ENCODE measurements at places on chromosomes 6 and 20.

DNA sequence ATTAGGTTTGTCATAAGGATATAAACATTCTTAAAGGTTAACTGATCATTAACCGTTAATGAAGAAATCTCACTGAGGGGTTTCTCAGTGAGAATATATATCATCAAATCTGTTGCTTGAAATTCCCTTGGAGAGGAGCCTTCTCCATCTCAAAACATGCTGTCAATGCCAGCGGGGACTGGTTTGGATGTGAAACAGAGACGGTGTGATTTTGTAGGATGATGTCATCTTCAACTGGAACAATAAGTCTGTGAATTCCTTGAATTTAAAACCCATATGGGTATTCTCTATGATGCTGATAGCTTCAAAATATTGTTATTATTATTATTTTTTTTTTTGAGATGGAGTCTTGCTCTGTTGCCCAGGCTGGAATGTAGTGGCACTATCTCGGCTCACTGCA is 75.9 kb downstream of the GMPR start:
- no peak for DNase-seq

- no peak for DNase-seq
Measured at GRCh38 chr6:33936886-33937285, 133.1 kb upstream of the MLN start.

GRCh38 chr20:3163099-3164042 is 3.7 kb upstream of the FASTKD5 start:
- no peak for DNase-seq

DNA sequence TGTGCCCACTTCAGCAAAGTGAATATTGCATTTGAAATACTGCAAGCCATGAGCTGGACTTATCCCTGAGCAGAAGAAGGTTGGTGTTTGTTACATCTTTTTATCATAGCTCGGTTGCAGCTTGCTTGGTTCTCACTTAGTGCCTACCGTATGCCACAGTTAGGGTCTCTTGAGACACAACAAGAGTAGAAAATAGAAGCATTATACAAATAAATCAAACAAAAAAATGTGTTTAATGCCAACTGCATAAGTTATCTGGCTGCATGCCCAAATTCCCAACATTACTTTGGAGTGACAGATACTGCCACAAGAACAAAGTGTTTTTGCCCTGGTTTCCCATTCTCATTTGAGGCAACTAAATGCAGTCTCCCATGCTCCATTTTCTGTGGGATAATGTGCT is 53.9 kb upstream of the LAMP5 start:
- no peak for DNase-seq

DNA sequence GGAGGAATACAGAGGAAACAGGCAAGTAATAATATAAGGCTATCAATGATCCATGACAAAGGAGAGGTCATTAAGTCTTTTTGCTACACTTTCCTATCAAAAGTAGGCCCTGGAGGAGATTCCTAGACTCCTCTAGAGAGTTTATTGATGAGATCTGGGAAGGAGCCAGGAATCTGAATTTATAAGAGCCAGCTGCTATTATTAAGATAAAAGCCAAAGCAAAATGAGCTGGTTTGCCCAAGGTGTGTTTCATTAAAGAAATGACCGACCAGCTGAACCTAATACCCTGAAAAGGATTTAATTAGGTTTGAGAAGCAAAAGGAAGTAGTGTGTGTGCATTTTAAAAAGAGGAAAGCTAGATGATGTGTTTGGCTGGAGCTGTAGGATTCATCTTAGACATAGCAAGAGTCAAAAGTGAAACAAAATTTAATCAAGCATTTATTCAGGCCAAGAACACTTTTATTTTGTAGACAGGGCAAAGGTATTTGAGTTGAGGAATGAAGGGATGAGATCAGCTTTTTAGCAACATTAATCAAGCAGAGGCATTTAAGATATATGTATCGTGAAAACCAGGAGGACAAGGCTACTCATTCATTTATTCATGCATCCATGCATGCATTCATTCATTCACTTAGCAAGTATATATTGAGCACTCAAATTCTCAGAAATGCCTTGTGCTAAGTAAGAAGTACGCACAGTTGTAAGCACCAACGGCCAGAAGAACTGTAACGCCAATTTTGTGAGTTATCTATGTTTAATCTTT is 43.5 kb upstream of the SCAF8 start:
- DNase-seq, result no peak

- DNase-seq, result no peak
Measured at GRCh38 chr20:49989234-49990065, 6.7 kb downstream of the SNAI1 start.

- DNase-seq, result no peak
Measured at GRCh38 chr6:115720900-115721299, 339.8 kb downstream of the FRK start.

DNA sequence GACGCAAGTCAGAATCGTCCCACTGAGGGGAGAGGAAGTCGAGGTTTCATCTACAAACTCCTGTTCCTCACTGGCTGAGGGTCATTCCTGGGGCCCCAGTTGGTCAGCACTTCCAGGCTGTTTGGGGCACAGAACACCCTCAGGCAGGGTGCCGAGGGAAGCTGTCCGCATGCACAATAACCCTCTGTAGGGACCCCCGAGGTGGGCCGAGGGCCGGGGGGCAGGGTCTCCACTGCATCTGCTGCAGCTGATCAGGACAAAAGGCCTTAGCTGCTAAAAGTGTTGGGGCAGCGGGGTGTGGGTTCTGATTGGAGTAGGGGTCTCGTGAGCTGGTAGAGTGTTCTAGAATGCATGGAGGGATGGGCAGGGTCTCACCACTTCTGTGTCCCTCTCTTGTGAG is 125.1 kb downstream of the TOX2 start:
- DNase-seq, result no peak

GRCh38 chr6:89596056-89596455 is 42.5 kb downstream of the LYRM2 start:
- DNase-seq, result peak; percentile 47

- peak; percentile 32 for DNase-seq
Measured at GRCh38 chr20:3115190-3116107, 30.9 kb upstream of the AVP start.

DNA sequence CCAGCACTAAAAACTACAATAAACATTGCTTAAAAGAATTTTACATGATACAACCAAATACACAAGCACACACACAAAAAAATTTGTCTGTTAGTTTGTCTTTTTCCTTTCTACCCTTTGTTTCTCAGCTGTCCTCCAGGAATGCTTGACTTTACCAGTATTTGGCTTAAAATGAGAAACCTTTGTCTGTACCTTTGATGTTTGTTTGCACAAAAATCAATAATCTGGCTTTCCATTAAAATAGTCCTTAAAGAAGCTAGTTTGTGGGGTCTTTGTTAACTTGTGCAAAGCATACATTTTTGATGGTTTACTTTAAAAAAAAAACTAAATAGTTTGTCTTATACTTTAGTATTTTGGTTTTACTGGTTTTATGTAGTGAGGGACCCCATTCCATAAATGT is 49.3 kb downstream of the RPRD1B start:
- DNase-seq, result no peak

All from GM06990 (cell line).